ENCODE measurements at places on chromosomes 3 and 15. TPM values are rescaled to one million over a fixed set of nuclear protein-coding genes. Genes with fewer than 3 reads are reported as not detected.

MYRIP gene
- 9.3 TPM for total RNA-seq

DNA sequence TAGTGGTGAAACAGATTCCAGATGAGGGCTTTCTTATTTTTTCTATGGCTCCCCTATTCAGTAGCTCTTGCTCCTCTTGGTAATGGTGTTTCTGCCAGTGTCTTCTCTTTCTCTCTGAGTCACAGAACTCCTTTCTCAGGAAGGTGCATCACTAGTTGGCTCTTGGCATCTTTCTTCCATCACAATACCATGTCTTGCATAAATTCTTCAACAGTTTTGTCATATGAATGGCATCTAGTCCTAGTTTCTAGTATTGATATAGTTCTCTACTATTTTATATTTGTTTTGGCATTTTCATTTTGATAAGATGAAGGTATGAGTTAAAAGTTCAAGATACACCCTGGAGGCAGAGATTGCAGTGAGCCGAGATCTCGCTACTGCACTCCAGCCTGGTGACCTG, 51.0 kb downstream of the REC114 start:
- no peak for DNase-seq

ESYT3 gene
- 1.1 TPM for total RNA-seq

DNA sequence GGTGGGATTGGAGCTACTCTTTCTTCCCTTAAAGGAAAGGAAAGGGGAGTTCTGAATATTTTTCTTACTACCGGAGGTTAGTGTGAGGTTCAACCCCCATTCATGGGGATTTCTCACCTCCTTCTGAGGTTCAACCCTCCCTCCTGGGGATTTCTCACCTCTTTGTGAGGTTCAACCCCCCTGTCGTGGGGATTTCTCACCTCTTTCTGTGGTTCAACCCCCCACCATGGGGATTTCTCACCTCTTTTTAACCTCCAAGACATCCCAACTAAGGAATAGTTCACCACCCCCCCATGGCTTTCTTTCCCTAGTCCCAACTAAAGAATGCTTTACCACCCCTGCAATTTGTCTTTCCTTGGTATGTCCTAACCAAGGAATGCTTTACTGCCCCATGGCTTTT, 520.3 kb downstream of the EDEM1 start:
- DNase-seq = no peak

THRB gene
- total RNA-seq = 13.0 TPM

DNA sequence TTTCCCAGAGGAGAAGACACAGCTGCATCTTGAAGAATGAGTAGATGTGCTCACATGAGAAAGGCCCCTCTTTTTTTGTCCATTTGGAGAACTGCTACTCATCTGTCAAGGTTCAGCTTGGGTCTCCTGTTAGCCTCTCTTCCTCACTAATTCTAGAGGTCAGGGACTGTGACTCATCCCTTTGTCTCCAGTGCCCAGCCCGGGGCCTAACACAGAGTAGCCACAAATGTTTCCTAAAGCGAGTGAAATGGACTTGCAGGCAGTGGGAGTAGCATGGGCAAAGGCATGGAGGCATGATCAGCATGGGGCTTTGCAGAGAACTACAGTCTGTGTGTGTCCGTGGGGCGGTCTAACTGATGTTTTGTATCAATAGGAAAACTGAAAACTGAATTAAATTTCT, 33.9 kb upstream of the MRPS22 start:
- DNase-seq = no peak

SNX22 gene
- 12.2 TPM for total RNA-seq

HIGD2B gene
- 0.51 TPM for total RNA-seq

CX3CR1 gene
- 2.7 TPM for total RNA-seq

- no peak for DNase-seq
These were observed 827 bp downstream of the WNT5A start for GRCh38 chr3:55486101-55486856.

CAMKV gene
- not detected for total RNA-seq

NMNAT3 gene
- total RNA-seq = 15.6 TPM

GRCh38 chr3:189947948-189948723, 172.6 kb downstream of the P3H2 start:
- no peak for DNase-seq

ADIPOQ gene
- not detected for total RNA-seq

HES1 gene
- 174 TPM for total RNA-seq

DNA sequence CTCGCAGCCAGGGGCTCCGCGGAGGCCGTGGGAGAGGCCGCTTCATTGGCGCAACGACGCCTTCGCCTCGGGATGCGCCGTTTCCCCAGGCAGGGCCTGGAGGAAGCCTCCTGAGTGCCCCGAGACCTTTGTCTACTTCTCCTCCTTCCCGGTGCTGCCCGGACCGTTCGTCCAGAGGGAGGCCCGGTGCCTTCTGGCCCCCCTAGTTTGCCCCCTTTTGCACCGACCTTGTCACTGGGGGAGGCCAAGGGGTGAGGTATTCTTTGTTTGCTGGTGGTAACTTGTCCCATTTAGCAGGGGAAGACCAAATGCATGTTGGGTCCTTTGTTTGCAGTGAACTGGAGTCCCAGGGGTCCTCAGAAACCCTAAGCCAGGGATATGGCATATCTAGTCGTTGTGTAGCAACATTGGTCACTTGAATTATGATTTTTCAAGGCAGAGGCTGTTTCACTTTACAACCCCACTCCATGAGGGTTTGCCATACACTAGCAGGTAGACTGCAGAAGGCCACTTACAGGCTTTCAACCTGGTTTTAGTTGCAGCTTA, 615 bp downstream of the DHX30 start:
- DNase-seq = no peak

- no peak for DNase-seq
These were observed 7.5 kb downstream of the ZNF621 start for GRCh38 chr3:40532252-40532651.

- no peak for DNase-seq
These were observed 118.5 kb downstream of the EEFSEC start for GRCh38 chr3:128271536-128272332.

MED12L gene
- total RNA-seq = 3.6 TPM

DNA sequence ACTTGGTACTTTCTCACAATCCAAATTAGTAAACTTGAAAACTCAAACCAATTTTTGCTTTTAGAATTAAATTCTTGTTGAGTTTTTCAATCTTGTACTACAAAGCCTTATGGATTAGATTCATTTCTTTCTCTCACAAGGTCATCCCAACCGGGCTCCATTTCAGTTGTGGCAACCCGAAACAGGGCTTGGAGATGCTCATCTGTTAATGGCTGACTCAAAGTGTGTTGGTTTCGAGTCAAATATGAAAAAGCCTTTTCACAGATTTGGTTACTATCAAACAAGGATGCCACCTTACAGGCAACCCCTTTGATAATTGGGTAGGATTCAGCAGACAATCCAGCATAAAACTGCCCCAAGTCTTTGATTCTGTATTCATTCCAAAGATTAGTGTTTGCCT, 1.8 kb downstream of the EPM2AIP1 start:
- DNase-seq = no peak

GRCh38 chr15:34889476-34889875, 80.1 kb downstream of the AQR start:
- DNase-seq = no peak

SLC2A2 gene
- total RNA-seq = not detected

DNA sequence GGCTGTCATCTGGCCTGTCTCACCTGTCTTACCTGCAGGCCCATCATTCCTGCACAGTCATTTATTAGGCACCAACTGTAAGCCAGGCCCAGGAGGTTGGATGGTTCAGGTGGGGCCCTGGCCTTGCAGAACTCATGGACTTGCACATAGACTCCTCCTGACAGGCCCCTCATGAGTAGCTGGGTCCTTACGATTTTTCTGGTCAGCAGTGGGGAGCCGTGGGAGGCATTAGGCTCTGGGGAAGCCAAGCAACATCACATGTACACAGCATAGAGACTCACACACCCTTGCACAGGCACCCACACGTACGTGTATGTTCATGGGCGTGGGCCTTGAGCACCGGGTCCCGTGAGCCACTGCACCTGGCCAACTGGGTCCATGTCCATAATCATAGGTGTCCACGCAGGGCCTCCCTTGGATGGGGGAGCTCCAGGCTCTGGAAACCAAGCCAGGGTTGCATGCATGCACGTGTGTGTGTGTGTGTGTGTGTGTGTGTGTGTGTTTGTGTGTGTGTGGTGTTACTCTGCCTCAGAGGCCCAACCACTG, 20.3 kb downstream of the CISH start:
- DNase-seq = no peak

DNA sequence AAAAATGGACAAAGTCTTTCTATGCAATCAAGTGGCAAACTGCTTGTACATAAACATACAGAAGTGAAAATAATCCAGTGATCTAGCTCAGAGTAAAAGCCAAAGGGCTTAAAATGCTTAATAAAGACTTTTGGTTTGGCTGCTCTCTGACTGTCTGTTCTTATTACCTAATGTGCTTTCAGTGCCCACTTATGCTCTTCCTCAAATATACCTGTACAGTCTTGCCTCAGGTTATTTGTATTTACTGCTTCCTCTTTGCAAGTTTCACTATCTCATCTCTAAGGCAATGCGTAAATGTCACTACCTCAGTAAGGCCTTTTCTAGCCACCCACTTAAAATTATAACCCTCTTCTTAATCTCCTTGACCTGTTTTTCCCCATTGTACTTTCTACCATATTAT, 171.8 kb downstream of the EPHA6 start:
- no peak for DNase-seq

TRH gene
- not detected for total RNA-seq

BFSP2 gene
- not detected for total RNA-seq

DNA sequence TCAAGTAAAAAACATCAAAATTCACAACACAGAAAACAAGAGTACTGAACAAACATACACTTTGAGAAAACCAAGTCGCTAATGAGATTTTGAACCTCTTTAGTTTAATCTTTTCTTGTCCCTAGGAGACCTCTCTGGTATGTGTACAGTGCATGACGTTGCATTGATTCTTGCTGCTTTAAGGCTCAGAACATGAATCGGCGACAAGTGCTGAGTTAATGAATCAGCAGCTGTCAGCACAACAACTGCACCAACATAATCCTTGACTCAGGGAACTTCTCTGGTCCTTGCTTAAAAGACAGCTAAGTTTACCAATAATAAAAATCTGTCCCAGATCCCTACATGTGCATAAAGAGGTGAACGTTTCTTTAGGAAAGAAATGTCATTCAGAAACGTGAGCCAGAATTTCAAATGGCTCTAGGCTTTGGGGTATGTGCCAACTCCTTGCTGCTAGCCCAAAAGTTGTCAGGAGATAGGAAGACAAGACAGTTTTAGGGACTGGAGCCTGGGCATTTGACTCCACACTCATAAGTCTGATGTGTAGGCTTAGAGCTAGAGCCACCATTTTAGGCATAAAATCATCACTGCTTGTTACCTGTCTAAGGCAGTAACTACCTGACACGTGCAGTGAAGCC, 86.9 kb downstream of the IL5RA start:
- DNase-seq = no peak

DNA sequence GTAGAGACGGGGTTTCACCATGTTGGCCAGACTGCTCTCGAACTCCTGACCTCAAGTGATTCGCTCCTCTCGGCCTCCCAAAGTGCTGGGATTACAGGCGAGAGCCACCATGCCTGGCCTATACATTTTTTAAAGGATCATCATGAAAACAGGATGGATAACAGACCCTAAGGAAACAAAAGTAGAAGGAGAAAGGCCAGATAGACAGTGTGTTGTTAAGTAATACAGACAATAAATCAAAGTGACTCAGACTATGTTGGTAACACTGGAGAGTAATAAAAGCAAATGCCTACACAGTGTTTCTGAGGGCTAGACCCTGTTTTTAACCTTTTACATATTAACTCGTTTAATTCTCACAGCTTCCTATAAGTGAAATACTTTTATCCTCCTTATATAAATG, 133.8 kb upstream of the MCTP2 start:
- no peak for DNase-seq

C2CD4A gene
- 0.36 TPM for total RNA-seq

GRCh38 chr3:149765762-149766334, 13.6 kb upstream of the COMMD2 start:
- no peak for DNase-seq

DNA sequence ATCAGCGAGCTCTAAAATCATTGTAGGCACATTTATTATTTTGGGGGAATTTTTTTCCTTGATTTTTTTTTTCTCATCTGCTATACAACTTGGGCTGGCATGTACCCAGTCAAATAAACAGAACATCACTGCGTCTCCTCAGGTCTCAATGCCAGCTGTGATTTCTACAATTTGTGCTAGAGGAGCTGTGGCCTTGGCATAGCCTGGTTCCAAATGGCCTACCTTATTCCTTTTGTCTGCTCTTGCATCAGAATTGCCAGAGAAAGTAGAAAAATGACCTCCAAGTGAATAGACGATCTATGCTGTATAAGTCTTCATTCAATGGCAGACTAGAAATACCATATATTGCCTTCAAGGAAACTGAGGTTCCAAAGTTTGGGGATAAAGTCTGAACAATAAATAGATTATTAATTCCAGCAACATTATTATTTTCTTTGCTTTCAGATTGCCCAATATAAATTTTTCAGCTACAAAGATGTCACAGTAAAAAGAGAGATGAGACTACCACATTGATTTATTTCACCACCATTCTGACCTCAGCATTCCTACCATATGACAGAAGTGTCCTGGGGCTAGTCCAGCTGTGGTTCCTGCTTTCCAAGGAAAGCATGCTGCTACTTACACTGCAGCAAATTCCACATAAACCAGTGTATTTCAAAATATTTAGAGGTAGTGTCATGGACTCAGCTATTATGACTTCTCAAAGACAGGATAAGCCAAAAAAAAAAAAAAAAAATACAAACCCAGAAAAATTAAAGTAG, 493.9 kb upstream of the ZNF385D start:
- no peak for DNase-seq

DNA sequence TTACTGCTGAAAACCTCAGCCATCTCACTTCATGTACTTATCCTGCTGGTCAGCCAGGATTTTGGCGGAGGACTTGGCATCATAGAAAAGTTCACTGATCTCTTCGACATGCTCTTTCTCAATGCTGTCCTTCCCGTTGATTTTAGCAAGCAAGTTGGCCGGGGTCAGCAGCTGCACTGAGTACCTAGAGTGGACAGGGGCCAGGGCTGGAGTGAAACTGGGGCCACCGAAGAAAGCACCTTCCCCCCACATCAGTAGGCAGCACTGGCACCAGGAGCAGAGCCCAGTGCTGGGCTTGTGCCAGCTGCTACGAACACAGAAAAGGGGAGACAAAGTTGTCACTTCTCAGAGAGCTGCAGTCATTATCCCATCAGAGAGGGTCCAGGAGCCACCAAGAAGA, 29.0 kb downstream of the SEC61A1 start:
- no peak for DNase-seq

TNFAIP8L3 gene
- 3.5 TPM for total RNA-seq

GRCh38 chr3:34783876-34784275, 855.4 kb upstream of the ARPP21 start:
- DNase-seq = no peak

- DNase-seq = no peak
These were observed 22.9 kb upstream of the ZBED2 start for GRCh38 chr3:111617912-111618601.

- DNase-seq = no peak
These were observed 16.9 kb downstream of the STIMATE start for GRCh38 chr3:52880474-52880873.

GRCh38 chr3:66761093-66761780, 236.9 kb upstream of the KBTBD8 start:
- no peak for DNase-seq

ISLR gene
- 70.7 TPM for total RNA-seq

- DNase-seq = no peak
These were observed 253.9 kb downstream of the CACNA2D3 start for GRCh38 chr3:54376142-54376807.

- DNase-seq = no peak
These were observed 1155.5 kb downstream of the TBL1XR1 start for GRCh38 chr3:176041812-176042211.
